NCI-H510A treated with DMSO at 0.1 percent for 48 hours (cell line): ENCODE measurements at places on chromosomes 6 and 20.

GRCh38 chr20:22689266-22689665 is 104.9 kb upstream of the FOXA2 start:
- DNase-seq: no peak

DNA sequence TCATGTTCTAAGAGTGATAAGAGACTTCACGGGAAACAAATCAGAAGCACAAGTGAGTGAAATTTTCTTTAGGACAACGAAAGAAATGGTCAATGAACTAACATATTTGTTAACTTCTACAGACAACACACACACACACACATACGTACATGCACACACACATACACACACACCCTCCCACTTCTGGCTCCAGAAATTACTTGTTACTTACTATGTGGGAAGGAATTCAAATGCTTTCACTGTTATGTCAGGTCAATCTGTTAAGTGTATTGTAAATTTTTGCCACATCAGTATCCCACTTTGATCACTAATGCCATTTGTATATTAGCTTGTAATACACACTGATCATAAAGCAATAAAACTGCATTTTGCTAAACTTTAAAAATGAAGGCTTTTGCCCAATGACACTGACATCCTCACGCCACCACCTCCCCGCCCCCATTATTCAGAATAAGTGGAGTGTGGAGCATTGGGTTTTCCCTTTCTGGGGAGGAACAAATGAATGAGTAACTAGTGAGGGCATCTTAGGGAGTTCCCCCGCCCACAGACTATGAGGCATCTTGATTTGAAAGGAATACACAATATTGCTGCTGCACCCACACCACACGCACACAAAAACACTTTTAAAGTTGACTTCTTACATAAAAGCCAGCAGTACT is 76.2 kb downstream of the ATXN1 start:
- no peak for DNase-seq

- DNase-seq: no peak
Measured at GRCh38 chr20:57973886-57974285, 254.6 kb downstream of the ANKRD60 start.

DNA sequence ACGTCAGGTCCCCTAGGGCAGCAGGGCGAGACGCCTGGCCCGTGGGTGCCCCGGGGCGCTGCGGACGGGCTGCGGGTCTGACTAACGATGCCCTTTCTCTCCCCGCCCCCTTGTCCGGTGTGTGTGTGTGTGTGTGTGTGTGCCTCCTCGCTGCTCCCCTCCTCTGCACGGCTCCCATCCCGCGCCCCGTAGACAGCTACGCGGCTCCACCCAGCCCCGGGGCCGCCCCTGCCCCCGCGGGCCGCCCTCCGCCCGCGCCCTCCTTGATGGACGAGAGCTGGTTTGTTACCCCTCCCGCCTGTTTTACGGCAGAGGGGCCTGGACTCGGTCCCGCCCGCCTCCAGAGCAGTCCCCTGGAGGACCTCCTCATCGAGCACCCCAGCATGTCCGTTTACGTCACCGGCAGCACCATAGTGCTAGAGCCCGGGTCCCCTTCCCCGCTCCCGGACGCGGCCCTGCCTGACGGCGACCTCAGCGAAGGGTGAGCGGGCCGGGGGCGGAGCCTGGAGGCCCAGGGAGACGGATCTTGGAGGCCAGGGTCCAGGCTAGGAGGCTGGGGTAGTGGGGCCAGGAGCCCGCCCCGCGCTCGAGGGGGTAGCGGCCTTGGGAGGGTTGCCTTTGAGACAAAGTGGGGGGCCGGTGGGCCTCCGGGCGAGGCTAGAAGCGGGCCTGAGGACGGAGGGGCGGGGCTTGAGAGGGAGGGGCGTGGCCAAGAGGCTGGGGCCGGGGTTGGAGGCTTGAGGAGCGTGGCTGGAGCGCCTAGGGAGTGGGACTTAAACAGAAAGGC is 5.1 kb downstream of the TP53INP2 start:
- DNase-seq: peak; percentile 69

GRCh38 chr6:136092897-136093296 is 157.2 kb downstream of the MTFR2 start:
- DNase-seq: no peak

DNA sequence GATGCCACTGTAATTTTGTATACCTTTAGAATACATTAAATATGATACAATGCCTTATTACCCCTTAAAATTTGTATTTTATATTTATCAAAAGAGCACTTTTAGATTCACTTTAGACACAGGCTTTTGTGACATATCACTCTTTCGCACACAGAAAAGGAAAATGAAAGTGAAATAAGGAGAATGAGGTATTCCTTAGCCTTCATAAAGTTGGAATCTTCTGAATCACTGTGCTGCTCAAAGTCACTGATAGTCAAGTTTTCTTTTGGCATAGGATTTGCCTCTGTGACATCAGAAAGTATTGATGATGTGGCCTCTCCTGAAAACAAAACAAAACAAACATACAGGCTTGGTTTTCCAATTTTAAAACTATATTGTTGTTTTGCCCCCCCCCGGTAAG is 1097.1 kb downstream of the KIF16B start:
- DNase-seq: no peak

- DNase-seq: no peak
Measured at GRCh38 chr20:41547221-41547620, 71.0 kb downstream of the CHD6 start.

DNA sequence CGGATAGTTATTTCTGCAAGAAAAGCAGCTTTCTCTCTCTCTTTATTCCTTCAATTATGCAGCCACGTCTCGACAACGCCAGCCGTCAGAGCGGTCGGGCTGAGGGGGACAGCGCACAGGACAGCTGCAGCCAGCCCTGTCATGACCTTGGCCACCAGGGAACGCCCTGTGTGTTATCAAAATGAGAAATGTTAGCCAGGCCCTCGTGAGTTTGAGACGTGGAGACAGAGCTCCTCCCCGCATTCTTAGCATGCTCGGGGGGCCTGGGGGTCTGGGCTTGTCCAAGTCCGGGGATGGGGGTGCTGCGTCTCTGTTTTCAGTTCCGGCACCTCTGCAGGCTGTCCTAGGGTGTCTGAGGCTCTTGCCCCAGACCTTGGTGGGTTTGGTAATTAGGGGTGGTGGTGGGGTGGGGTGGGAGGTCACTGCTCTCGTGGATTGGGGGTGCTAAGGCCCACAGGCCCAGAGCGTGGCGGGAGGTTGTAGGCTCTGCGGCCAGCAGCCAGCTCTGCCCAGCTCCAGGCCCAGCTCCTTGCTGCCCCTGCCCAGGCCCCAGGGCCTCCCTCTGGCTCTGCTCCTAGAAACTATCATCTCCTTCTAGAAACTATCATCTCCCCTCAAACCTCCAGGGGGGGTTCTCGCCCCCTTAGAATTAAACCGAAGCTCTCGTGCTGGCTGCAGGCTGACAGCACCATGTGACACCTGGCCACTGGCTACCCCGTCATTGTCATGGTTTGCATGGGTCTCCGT is 54.3 kb upstream of the GATA5 start:
- DNase-seq: no peak

GRCh38 chr20:53622247-53623133 is 28.9 kb upstream of the ZNF217 start:
- DNase-seq: no peak

GRCh38 chr6:56223995-56224394 is 23.4 kb downstream of the COL21A1 start:
- no peak for DNase-seq

DNA sequence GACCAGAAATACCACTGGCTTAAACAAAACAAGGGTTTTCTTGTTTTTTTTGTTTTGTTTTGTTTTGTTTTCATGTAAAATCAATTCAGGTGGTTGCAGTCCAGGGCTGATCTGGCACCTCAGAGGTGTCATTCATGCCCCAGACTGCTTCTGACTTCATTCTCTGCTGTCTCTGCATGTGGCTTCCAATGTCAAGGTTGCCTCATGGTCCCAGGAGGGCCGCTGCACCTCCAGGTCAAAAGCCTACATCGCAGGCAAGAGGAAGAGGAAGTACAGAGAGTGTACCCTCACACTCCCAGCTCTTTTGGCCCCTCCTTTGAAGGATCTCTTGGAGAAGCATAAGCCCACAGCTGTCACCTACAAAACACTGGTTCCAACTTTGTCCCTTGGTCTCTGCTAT is 1.4 kb upstream of the BTN3A1 start:
- DNase-seq: no peak
